ENCODE measurements at places on chromosomes 1 and 21.

DNA sequence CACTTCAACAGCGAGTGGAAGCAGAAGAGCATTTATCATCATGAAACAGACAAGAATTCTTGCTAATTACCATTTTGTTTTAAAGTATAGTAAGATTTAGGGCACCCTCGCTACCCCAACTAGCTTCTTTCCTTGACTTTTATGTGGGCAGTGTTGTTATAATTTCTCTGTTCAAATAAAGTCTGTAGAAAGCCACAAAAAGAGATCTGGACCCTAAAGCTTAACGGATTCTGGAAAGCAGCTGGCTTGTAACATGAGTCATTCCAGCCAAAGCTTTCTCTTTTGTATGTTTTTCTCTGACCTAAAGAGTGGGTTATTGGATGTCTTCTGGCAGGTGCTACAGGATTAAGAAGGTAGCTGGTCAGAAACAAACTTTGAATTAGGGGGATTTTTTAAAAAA, 37.4 kb downstream of the RUNX1 start:
- no peak for DNase-seq

DNA sequence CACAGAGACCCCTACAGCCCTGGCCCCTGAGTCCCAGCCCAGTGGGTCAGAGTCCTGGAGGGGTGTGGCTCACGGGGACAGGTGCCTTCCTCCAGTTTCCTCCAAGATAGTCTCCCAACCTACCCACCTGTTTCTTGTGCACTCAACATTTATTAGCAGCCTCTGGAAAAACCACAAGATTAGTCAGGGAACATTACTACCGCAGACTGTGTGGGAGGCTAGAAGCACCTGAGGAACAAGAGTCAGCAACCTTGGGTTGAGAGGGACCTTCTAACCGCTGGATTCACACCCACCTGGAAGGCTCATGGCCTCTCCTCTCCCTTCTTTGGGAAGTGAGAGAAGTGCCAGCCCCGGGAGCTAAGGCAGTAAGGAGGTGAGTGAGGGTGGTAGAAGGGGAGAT, 22.5 kb upstream of the IKBKE start:
- DNase-seq, result no peak

DNA sequence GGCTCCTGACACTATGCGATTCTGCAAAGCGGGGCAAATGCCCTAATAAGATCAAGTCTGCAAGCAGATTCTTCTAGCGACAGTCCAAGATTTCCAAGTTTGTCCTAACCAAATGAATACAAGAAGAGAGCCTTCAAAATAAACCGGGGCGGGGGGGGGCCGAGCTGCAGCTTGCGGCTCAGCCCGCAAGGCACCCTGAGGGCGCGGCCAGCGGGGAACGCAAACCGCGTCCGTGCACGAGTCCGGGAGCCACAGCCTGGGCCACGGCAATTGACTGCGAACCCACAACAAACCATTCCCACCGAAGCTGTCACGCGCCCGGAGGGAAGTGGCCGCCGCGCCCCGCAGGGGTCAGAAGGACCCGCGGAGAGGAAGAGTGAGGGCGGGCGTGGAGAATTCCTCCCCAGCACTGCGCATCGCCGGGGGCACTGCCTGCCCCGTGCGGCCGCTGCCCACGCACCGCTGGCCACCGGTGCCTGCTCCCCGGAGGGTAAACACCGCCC, 687 bp downstream of the TGFBR3 start:
- DNase-seq, result no peak

DNA sequence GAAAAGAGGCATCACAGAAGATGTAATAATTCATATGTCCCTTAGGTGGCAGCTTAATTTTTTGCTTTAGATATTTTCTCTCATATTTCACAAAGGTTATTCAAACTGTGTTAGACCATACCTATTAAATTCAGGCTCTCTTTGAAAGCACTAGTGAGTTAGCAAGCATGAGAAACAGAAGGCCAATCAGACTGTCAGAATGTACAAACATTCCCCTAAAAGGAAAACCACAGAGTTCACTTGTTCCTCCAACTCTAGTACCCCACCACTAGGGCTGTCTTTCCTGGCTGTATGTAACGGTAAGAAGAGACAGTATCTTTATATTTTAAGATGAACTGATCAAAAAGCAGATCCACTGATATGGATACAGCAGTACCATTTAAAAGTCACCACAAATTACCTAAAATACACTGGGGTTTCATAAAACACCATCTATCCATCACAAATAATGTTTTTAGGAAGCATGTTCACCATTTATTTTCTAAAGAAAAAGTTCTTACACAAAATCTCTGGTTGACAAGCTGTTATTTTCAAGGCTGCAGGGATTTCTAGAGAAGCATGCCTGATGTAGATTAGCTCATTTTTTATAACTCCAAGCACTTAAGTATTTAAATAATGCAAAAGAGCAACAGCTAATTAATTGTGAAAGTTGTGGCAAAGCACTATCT, 1.8 kb downstream of the ARPC5 start:
- DNase-seq, result peak; percentile 75

GRCh38 chr1:41268154-41268770, 26.2 kb upstream of the SCMH1 start:
- peak; percentile 54 for DNase-seq

GRCh38 chr21:33075596-33076195, 5.8 kb downstream of the OLIG1 start:
- no peak for DNase-seq

- no peak for DNase-seq
Observed at GRCh38 chr1:169697755-169698154, 13.7 kb downstream of the SELL start.

- no peak for DNase-seq
Observed at GRCh38 chr1:23103001-23103889, 65.4 kb downstream of the LUZP1 start.

DNA sequence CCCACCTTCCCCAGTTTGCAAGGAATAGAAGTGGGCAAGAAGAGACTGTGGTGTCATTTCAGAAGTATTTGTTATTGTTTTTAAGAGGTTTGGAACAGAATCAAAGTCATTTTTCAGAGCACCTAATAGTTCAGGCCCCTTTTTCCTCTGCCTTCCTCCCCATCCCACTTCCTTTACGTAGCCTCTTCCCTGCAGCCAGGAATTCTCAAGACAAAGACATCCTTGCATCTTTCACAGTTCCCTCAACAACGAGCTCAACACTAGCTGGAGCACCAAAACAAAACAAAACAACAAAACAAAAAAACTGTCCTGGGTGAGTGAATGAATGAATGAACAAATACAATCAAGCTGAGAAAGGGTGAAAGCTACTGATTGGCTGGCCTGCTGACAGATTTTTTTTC, 7.0 kb downstream of the PALMD start:
- no peak for DNase-seq

DNA sequence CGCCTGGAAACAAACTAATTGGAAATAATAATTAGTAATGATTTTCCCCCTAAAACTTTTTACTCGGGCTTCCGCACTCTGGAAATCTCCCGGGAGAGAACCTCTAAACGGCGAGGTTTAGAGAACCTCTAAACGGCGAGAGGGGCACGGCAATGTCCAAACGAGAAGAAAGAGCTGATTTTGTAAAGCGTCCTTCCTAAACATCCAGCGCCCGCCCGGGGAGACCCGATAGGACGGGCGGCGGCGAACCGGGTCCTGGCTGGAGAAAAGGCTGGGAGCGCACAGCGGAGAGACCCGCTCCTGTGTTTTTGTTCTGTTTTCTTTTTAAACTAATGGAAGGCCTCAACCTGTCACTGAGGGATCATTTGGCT, 1.6 kb downstream of the PAX7 start:
- no peak for DNase-seq

Measured in putamen (tissue), 1 donor.